Activated CD8-positive, alpha-beta memory T cell treated with anti-CD3 and anti-CD28 coated beads, Interleukin-2, amount 50 U/mL, for 4 hours (primary cell): ENCODE measurements at places on chromosomes 4 and X.

DNA sequence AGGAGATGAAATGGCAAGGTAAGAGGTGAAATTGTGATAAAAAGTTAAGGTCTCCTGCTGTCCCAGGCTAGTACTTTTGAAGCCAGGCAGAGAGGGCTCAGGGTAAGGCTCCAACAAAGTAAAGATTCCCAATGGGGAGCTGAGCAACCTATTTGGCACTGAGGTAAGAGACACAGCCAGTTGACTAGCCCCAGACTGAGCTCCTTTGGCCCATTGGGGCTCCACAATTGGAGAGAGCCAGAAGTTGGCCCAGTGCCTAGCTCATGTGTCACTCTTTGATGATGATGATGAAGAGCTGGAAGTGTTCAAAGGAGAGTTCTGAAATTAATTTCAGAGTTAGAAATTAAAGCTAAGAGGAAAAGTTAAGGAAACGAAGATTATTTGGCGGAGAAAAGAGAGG lies 94.6 kb downstream of the RLIM start:
- no peak for DNase-seq

DNA sequence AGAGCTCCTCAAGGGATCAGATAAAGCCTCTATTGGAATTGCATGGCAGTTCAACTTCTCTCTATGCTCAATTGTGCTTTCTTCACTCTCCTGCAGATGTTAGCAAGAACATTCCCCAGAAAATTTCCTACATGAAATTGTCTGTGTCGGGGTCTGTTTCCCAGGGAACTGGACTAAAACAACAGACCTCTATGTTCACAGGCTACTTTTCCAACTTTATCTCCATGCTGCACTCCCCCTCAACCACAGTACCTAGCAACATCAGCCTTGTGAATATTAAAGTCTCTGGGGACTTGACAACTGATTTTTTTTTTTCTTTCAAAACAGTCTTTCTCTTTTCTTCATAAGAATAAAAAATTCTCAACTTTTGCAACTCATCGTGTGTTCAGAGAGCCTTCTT lies 1470.8 kb upstream of the ADGRL3 start:
- no peak for DNase-seq

- no peak for DNase-seq
Measured at GRCh38 chr4:92516450-92516849, 212.7 kb downstream of the GRID2 start.

DNA sequence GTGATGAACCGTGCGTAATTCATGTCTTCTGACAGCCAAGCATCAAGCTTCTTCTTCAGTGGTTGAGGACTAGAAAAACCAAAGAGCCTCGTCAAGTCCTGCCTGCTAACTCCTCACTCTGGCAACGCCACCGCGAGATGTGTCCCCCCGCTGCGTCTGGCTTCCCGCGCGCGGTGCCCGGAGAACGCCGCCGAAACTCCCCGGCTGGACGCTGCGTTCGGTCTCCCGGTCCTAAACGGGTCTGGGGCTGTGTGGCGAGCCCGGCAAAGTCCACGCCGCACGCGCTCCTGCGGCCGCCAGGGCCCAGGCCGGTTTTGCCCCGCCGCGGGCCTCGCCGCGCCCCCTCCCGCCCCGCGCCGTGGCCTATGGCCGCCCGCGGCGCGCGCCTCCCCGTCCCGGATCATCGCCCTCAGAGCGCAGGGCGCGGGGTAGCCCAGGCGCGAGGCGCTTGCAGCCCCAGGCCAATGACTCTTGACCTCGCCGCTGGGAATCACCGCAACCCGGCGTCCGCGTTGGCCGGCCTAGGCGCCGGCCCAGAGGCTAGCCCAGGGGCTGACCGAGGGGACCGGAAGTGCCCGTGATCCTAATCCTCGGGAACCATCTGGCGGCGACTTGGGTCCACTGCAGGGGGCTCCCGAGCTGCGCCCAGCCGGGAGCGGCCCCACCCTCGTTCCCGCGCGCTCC lies at the start of gene AADAT:
AADAT (minus strand) TSS at position 289 of the 684 bp plus-strand sequence; CDS start at position 23, 266 bp downstream.
- no peak for DNase-seq
